ENCODE measurements at places on chromosomes 11 and 22. TPM values are rescaled to one million over a fixed set of nuclear protein-coding genes. Genes with fewer than 3 reads are reported as not detected.

DNA sequence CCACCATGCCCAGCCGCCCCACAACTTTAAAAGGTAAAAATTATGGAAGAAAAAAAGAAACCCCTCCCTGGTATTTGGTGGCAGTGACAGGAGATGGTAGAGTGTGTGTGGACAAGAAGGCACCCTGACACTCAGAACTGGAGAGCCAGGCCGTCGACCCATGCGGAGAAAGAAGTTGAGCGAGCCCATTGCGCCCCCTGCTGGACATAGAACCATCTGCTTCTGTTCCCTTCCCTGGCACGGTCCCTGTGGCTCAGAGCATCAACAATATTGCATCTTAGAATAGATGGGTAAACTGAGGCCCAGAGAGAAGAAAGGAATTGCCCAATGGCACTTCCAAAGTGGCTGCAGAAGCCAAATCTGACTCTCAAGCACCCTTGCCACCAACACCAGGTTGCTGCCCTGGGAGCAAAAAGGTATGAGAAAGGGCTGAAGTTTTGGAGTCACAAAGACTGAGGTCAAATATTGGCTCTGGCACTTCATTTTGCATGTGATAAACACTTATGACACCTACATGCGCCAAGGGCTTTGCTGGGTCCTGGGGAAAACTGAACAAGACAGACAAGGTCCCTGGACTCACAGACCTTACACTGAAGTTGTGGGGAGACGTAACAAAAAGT, 8.6 kb downstream of the MRPL11 start:
- peak; percentile 57 for DNase-seq
- H3K4me3 ChIP-seq, result no peak overlapping the region
- H3K36me3 ChIP-seq, result peaks cover 16% of the 10 kb centered on the region

GRCh38 chr11:33067294-33067693, 27.9 kb downstream of the TCP11L1 start:
- DNase-seq, result no peak
- no peak overlapping the region for H3K4me3 ChIP-seq
- H3K4me1 ChIP-seq, result peaks cover 6% of the 10 kb centered on the region
- no peak overlapping the region for H3K27ac ChIP-seq
- peaks cover 59% of the 10 kb centered on the region for H3K36me3 ChIP-seq

DNA sequence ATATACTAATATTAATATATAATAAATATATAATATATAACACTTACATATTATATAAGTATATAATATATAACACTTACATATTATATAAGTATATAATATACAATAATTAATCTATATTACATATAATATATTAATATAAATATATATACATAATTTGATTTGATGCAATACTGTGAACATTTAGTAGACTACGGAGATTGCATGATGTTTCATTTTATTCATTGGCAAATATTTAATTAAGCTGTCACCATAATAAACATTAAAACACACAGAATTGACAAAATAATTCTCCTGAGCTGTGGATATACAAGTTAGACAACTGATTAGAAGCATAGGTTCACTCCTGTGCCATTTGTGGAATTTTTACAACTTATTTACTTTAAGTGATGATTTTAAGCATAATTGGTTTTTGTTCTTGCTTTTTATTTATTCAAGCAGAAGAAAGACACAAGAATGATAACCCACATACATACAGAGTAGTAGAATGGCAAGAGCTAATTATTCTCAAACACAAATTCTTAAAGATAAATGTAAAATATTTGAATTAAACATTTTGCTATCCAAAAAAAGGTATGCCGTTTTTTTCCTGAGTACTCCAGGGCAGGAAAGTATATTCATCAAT, 65.8 kb upstream of the TOP3B start:
- H3K27ac ChIP-seq, result no peak overlapping the region
- H3K4me1 ChIP-seq, result no peaks in the 10 kb centered on the region
- no peaks in the 10 kb centered on the region for H3K36me3 ChIP-seq
- no peaks in the 10 kb centered on the region for H3K27me3 ChIP-seq
- DNase-seq, result no peak

- H3K4me3 ChIP-seq, result peak within 1 kb of the TSS; percentile 88
- DNase-seq, result peak; percentile 92
These were observed at the start of gene ARVCF for GRCh38 chr22:20016734-20017621. TSS of gene ARVCF (minus strand) at chr22:20016823. CDS start at chr22:19990794, 26,029 bp downstream.

GRCh38 chr22:37751449-37752188, 54.8 kb downstream of the TRIOBP start:
- H3K27me3 ChIP-seq, result no peaks in the 10 kb centered on the region
- no peak overlapping the region for H3K4me3 ChIP-seq
- no peak for DNase-seq
- H3K36me3 ChIP-seq, result no peaks in the 10 kb centered on the region
- peak overlapping the region; percentile 90 for H3K27ac ChIP-seq
- peaks cover 64% of the 10 kb centered on the region for H3K4me1 ChIP-seq

DNA sequence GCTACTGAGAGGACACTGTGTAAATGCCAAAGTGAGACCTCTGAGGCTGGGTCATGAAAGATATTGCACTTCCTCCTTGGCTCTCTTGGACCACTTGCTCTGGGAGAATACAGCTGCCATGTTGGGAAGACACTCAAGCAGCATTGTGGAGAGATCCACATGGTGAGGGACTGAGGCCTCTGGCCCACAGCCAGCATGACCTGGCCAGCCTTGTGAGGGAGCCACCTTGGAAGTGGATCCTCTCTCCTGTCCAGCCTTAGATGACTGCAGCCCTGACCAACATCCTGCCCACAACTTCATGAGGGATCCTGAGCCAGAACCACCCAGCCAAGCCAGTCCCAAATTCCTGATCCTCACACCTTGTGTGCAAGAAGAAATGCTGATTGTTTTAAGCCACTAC, 30.4 kb downstream of the MB start:
- H3K27me3 ChIP-seq, result no peaks in the 10 kb centered on the region
- peaks cover 51% of the 10 kb centered on the region for H3K4me1 ChIP-seq
- DNase-seq, result peak; percentile 40
- no peak overlapping the region for H3K4me3 ChIP-seq

DNA sequence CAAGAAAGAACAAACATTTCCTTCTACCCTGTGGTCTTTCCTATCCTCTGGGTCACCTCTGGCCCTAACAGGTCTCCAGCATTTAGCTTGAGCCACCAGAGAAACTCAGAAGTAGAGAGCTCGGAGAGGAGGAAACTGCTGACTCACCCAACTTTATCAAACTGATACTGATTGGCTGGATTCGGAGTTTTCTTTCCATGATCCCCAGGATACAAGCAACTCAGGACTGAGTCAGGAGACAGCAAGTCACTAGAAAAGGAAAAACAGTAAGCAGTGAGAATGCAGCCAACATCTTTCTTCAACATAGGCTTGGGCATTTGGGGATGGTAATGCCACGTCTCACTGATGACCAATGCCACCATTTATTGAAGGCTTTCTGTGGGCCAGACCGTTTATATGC, 32.7 kb downstream of the THOC5 start:
- peaks cover 7% of the 10 kb centered on the region for H3K4me1 ChIP-seq
- peaks cover 83% of the 10 kb centered on the region for H3K36me3 ChIP-seq
- DNase-seq, result no peak

DNA sequence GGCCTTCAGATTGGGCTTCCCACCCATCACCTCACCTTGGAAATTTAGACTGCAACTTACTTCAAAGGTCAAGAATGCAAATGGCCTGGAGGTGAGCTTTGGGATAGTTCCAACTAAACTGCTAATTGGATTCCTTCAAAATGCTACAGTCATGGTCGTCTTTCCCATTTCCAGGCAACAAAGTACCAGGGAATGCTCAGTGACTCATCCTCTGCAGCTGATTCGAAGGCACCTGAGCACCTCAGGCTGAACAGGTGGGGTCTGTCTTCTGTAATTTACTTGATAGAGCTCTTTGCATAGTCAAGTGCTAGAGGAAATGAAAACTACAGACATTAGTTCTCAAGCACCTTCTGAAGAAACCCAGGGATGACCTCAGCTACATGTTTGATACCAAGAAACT, 20.5 kb upstream of the FSHB start:
- DNase-seq, result no peak
- H3K4me3 ChIP-seq, result no peak overlapping the region
- H3K4me1 ChIP-seq, result no peaks in the 10 kb centered on the region
- no peak overlapping the region for H3K27ac ChIP-seq

GRCh38 chr22:36463783-36464184, 17.7 kb downstream of the TXN2 start:
- peak overlapping the region; percentile 92 for H3K27ac ChIP-seq
- peaks cover 65% of the 10 kb centered on the region for H3K4me1 ChIP-seq
- no peak for DNase-seq
- H3K36me3 ChIP-seq, result no peaks in the 10 kb centered on the region

- peaks cover 6% of the 10 kb centered on the region for H3K27me3 ChIP-seq
- no peak overlapping the region for H3K4me3 ChIP-seq
- no peak overlapping the region for H3K27ac ChIP-seq
- H3K36me3 ChIP-seq, result no peaks in the 10 kb centered on the region
These were observed 30.0 kb upstream of the TLCD5 start for GRCh38 chr11:120295099-120295498.

GRCh38 chr11:111220721-111221120, 24.8 kb upstream of the POU2AF2 start:
- H3K4me1 ChIP-seq, result no peaks in the 10 kb centered on the region
- no peak overlapping the region for H3K4me3 ChIP-seq
- no peak for DNase-seq

DNA sequence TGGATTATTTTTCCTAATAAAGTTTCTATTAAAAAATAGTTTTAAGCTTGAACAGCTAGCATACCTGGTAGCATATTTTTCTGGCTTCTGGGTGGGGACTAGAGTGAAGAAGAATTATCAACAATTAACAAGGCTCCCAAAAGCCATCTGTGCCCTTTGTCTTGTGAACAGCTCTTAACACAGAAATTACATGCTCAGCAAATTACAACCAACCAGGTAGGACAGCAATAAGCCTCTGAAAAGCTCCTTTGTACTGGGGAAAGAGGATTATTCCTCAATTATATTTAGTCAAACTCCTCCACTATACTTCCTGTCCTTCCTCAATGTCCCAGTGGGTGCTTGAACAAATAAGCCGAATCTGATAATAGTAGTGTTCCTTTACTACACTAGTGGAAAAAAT, 162.8 kb downstream of the RAB38 start:
- H3K4me1 ChIP-seq, result no peaks in the 10 kb centered on the region
- no peaks in the 10 kb centered on the region for H3K36me3 ChIP-seq
- no peaks in the 10 kb centered on the region for H3K27me3 ChIP-seq
- H3K4me3 ChIP-seq, result no peak overlapping the region
- H3K27ac ChIP-seq, result no peak overlapping the region

- no peak for DNase-seq
- no peak overlapping the region for H3K4me3 ChIP-seq
- H3K36me3 ChIP-seq, result no peaks in the 10 kb centered on the region
- H3K4me1 ChIP-seq, result peaks cover 13% of the 10 kb centered on the region
These were observed 2.9 kb upstream of the BTBD10 start for GRCh38 chr11:13465909-13466371.

DNA sequence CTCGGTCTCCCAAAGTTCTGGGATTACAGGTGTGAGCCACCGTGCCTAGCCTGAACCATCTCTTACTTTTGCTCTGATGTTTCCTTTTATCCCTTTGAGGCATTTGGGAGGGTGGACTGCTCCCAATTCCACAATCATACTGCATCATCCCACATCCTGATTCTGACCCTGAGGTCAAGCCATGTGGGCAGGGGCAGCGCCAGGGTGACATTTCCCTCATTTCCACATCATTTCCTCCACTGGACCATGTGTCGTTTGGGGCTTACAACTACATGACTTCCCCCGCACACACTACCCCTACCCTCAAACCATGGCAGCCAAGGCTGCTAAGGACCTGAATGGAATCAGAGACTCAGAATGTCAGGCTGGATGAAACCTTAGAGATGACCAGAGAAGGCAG, 26.4 kb upstream of the ZBTB16 start:
- H3K4me3 ChIP-seq, result no peak overlapping the region
- peaks cover 21% of the 10 kb centered on the region for H3K4me1 ChIP-seq
- no peak for DNase-seq
- H3K36me3 ChIP-seq, result no peaks in the 10 kb centered on the region

GRCh38 chr11:103768816-103769215, 267.6 kb upstream of the DDI1 start:
- H3K27ac ChIP-seq, result no peak overlapping the region
- no peaks in the 10 kb centered on the region for H3K4me1 ChIP-seq
- H3K36me3 ChIP-seq, result no peaks in the 10 kb centered on the region
- no peak for DNase-seq
- no peaks in the 10 kb centered on the region for H3K27me3 ChIP-seq

- H3K4me1 ChIP-seq, result no peaks in the 10 kb centered on the region
- no peaks in the 10 kb centered on the region for H3K27me3 ChIP-seq
- DNase-seq, result no peak
- H3K4me3 ChIP-seq, result no peak overlapping the region
- H3K36me3 ChIP-seq, result no peaks in the 10 kb centered on the region
These were observed 236.3 kb downstream of the KIRREL3 start for GRCh38 chr11:126764231-126764630.

- no peak for DNase-seq
- no peaks in the 10 kb centered on the region for H3K27me3 ChIP-seq
- H3K36me3 ChIP-seq, result no peaks in the 10 kb centered on the region
- no peaks in the 10 kb centered on the region for H3K4me1 ChIP-seq
- no peak overlapping the region for H3K4me3 ChIP-seq
These were observed 127.0 kb upstream of the SNX19 start for GRCh38 chr11:131043251-131043650.

DNA sequence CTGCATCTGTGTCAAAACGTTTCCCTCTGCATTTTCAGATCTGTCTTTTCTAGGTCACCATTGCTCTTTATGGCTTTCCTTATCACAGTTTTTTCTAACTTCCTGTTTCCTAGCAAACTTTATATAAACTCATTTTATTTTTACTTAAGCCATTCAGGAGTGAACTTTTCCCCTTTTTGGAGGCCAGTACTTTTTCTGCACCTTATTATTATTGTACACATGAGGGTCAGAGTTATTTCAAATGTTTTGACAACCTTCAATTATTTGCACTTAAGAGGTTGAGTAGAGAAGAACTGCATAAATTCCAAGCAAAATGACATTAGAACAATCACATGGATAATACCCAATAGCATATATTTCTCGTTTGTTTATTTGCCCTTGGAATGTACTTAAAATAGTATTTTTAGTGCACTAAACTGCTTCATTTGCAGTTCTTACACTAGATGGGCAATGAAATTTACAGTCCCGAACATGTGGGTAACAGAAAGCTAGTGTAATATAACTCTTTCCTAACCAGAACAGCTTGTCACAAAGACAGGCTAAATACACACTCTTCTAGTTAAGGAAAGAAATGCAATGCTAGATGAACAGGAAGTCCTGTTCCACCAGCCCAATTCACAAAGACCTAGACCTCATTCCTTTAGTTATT, 79.5 kb downstream of the UBASH3B start:
- no peak for DNase-seq
- no peaks in the 10 kb centered on the region for H3K4me1 ChIP-seq
- no peak overlapping the region for H3K27ac ChIP-seq
- H3K27me3 ChIP-seq, result no peaks in the 10 kb centered on the region

- no peak overlapping the region for H3K4me3 ChIP-seq
- DNase-seq, result no peak
- no peaks in the 10 kb centered on the region for H3K36me3 ChIP-seq
- no peak overlapping the region for H3K27ac ChIP-seq
- no peaks in the 10 kb centered on the region for H3K4me1 ChIP-seq
These were observed 36.3 kb downstream of the KCNQ1OT1 start for GRCh38 chr11:2663506-2663905.

GRCh38 chr11:117823946-117824420, 561 bp downstream of the FXYD2 start:
- peaks cover 6% of the 10 kb centered on the region for H3K4me1 ChIP-seq
- H3K27ac ChIP-seq, result peak overlapping the region; percentile 50
- no peaks in the 10 kb centered on the region for H3K36me3 ChIP-seq
- no peaks in the 10 kb centered on the region for H3K27me3 ChIP-seq

Gene ACCSL
- total RNA-seq, result not detected

Gene ISX
- total RNA-seq, result 0.34 TPM

Gene KREMEN1
- total RNA-seq, result 17.4 TPM

Gene MS4A5
- not detected for total RNA-seq

Gene CLMP
- total RNA-seq, result 3.6 TPM

Gene CABP7
- not detected for total RNA-seq

Gene TTC9C
- total RNA-seq, result 12.9 TPM

Gene MAPK8IP2
- total RNA-seq, result 0.42 TPM
